CD4-positive, alpha-beta T cell treated with Interleukin-1 beta for 1 hour (primary cell): ENCODE measurements at places on chromosomes 16 and 17.

GRCh38 chr17:38333635-38334295, 10.0 kb downstream of the GPR179 start:
- DNase-seq: peak; percentile 24

DNA sequence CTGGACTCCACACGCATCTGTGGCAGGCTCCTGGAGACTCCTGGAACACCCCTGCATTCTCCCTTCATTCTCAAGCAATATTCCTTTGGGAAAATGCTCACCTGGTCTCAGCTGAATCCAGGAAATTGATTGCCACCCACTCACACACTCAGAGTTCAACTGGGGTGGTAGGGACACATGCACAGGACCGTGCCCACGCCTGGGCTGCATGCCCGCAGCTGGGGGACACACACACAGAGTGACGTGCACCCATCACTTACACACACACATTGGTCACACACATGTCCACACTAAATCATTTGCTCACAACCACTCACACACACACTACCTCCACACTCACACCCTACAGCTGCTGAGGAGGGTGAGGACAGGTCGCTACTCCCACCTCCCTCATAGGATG, 84.8 kb downstream of the ENGASE start:
- DNase-seq: no peak

DNA sequence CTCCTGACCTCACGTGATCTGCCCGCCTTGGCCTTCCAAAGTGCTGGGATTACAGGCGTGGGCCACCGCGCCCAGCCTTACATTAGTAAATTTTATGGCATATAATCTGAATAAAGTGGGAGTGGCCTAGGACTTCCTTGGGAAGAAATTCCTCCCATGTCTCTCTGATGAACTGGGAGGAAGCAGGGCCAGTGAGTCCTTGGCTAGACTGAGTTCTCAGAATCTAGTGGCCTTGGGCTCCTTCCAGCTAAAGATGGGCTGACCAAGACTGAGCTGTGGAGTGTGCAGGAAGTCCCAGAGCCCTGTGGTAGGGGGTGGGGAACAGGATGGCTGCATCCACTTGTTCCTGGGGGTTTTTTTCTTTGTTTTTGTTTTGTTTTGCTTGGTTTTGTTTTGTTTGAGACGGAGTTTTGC, 10.0 kb upstream of the NAGLU start:
- DNase-seq: no peak

- no peak for DNase-seq
These were observed 72.0 kb downstream of the CREBBP start for GRCh38 chr16:3808308-3809063.

- no peak for DNase-seq
These were observed 694.7 kb upstream of the SALL1 start for GRCh38 chr16:51845586-51846305.

- DNase-seq: peak; percentile 35
These were observed 23.3 kb upstream of the GRB2 start for GRCh38 chr17:75428543-75429469.

- no peak for DNase-seq
These were observed 47.6 kb downstream of the ABCA9 start for GRCh38 chr17:69012895-69013805.

GRCh38 chr16:79463841-79464240, 136.7 kb downstream of the MAF start:
- no peak for DNase-seq

GRCh38 chr16:66850115-66850815, 6.1 kb downstream of the CA7 start:
- DNase-seq: no peak

DNA sequence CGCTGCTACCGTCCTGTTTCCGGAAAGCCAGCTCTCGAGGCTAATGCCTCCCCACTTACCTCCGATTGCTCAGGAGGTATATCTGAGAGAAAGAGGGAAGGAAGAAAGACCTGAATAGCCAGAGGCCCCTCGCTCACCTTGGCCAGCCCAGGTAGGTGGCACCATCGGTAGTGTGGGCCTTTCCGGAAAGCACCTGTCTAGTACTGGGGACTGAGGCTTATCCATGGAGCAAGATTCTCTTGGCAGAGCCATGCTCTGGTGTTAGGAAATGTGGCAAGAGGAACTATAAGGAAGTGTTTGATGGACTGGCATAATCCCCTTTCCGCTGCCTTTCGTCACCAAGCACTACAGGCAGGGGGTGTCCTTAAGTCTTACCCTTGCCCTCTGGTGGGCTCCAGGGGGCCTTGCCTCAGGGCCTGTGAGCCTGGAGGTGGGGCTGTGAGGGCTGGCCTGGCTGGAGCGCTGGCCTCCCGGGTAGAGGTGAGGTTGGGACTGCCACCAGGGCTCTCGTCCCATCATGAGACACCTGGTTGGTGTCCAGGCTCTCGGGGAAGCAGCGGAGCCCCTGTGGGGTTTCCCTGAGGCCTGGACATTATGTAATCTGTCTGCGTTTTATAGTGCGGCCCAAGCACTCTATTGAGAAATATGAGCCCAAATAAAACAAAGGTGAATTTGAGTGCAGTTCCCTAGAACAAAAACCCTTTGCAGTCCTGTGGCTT, 2.9 kb downstream of the CMIP start:
- DNase-seq: no peak

GRCh38 chr17:27276653-27277156, 17.2 kb upstream of the WSB1 start:
- no peak for DNase-seq

- no peak for DNase-seq
These were observed 87.2 kb upstream of the IRX3 start for GRCh38 chr16:54373534-54374520.

- DNase-seq: peak; percentile 80
These were observed 12.9 kb downstream of the SYCE1L start for GRCh38 chr16:77211880-77212740.

- DNase-seq: no peak
These were observed 389.2 kb upstream of the HSBP1 start for GRCh38 chr16:83418565-83418964.

DNA sequence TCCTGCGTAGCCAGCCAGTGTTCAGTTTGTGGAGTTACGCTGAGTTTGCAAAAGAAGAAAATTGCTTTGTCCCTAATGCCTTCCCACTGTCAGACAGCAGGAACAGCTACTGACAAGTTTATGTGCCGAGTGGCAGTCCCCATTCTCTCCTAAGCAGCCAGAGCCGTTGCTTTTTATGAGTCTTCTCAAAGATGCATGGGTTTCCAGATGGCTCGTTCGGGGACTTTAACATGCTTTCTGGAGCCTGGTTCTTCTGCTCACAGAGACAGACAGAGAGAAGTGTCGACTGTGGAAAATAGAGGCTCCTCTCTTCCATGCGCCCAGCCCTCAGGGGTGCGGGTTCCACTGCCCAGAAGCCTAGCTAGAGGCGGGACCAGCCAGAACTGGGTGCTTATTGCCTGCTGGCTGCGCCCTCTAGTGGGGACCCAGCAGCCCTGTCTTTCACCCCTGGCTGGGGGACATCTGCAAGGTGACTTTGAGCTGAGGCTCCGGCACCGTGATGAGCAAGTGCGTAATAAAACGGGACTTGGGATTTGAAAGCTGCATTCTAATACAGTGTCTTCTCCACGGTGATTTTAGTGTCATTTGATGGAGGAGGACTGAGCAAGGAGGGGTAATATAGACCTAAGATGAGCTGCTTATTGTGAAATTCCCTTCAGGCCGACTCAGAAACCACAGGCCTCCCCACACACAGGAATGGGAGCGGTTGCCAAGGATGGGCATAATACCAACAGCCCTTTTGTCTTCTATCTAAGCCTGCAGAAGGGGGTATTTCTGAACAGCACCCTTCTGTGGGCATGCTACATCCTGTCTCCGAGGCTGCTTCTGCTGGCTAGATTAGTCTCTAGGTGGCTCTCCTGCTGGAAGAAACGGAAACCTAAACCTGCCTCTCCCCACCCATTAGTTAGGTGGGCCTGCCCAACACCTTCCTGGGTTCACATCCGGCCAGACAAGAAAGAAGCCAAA, 73.1 kb downstream of the CCDC182 start:
- peak; percentile 73 for DNase-seq

GRCh38 chr16:27311448-27311830, 2.3 kb upstream of the IL4R start:
- DNase-seq: no peak

GRCh38 chr16:24980077-24980793, 34.9 kb downstream of the ARHGAP17 start:
- DNase-seq: no peak

DNA sequence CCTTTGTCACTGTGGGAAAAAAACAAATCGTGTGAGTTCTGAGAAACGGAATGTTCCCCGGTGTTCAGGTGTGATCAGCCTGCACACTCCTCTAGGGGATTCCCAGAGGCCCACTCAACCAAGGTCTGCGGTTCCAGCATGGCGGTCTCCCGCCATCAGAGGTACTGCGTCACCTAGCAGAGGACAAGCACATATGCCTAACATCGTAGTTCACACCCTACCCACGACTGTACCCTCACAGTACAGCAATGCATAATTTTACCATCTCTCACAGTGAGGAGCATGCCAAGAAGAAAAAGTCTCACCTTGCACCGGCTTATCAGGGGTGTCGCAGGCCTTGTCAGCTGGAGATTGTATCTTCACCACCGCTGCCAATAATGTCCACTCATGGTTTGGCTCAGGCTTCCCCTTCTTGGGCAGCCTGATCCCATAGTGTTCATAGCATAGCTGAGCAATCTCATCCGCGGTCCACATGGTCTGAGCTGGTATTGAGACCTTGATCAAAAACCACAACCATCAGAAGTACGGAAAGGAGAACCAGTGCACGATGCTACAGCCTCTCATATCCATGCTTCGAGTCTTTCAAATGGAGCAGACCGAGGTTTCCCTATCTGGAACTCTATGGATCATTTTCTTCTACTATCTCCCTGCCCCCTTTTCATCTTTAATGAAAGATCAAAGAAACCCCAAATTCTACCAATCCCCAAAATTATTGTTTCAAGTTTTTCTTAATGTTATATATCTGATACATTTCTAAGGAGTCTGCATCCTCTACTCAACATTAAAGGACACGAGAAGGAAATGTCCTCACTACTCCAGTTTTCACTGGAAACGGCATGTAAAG, 2.5 kb downstream of the ADAT1 start:
- DNase-seq: peak; percentile 73

DNA sequence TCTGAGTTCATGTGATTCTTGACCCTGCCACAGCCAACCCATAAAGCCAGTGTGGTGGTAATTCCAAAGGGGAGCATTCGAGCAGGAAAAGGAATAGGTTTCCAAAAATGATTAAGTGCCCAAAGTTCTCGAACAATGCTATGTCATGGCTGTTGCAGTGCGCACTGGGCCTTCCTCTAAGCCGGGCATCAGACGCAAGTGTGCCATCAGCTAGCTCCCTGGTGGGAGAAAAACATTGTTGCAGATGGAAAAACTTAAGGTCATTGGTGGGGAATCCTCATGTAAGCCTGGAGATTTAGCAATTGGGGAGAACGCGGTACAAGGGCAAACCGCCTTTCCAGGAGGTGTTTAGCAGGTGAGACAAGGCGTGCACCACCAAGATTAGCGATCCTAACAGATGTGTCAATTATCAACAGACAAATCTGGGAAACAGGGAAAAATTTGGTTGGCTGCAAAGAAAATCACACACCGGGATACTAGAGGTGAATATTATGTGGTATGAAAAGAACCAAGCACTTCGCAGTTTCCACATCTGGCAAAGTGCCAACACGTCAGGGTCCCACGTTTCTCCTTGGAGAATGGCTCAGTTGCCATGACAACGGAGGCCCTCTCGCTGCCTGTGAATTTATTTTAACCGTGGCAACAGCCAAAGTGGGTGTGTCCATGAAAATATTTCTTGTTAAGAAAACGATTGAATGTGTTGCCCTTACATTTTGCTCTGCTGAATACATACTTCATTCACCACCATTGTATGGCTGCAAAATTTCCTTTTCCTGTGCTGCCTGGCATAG, 118.5 kb upstream of the CACNG5 start:
- DNase-seq: no peak

DNA sequence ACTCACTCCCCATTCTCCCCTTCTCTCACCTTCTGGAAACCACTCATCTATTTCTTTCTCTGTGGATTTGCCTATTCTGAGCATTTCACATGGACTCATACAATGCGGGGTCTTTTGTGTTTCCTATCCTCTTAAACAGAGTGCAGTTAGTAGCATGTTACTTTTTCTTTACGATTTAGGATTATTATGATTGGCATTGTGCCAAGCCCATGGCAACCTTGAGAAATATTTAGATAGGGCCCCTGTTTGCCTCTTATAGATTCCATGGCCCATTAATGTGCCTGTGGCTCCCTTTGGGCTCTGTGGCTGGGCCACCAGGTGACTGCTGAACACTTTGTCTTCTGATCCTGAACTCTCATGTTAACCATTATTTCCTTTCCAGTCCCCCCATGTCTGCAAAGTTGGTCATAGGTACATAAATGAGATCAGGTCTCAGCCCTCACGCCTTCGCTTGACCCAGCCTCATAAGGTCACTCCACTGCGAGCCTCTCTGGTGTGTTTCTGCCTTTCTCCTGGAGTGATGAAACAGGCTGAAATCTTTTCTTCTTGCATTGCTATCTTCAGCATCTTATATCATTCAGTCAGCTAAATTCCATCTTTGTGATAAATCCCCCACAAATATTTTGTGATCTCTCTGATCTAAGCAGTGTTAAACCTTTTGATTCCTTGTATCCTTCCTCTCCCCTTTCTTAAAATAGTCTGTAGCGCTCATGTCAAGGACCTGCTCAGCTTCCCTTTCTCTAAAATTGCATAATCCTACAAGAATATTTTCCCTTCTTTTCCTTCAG, 44.0 kb downstream of the MYH3 start:
- no peak for DNase-seq

DNA sequence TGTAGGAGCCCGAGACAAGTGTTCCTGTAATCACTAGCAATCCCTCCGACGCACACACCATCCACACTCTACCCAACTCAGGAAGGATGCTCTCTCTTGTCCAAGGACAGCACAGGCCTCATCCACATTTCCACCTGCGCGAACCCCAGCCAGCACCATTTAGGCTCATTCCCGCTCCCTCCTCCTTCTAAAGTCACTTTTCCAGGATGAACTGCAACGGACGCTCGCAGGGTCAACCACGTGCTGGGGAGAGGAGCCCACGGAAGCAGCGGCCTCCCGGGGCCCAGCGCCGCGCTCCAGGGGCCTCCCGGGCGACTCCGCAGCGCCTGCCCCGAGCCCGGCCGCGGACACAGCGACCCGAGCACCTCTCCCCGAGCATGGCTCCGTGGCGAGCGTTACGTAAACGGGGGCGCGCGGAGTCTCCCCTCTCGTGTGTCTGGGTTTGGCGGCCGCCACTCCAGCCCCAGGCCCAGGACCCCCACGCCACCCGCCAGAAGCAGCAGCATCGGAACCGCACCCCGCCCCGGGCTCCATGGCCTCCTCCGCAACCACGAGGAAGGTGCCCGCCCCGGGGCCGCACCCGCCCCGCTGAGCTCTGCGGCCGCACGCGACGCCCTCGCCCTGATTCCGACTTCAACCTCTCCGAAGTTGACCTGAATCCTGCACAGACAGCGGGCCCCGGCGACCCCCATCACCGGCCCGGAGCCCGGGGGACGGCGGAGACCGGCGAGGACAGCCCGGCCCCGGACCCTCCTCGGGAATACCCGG, 668 bp downstream of the USP36 start:
- peak; percentile 54 for DNase-seq
